Anterior cingulate cortex (tissue), 58 donors: ENCODE measurements at places on chromosomes 1 and 21.

DNA sequence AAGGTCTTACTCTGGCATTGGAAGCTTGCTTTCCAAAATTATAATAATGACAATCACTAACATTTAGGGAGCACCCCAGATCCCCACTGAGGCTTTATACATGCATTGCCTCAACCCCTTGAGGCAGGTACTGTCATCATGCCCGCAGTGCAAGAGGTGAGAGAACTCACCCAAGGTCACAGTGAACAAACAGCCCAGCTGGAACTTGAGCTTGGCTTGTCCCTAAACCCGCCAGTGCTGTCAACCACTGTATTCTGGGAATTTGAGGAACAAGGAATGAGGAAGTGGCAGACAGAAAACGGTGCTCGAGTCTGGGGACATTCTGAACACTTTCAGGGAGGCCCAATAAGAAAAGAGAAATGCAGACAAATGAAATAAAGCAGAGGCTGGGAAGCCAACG, 34.6 kb upstream of the TLR5 start:
- DNase-seq = no peak

- no peak for DNase-seq
Measured at GRCh38 chr1:165039996-165040395, 316.5 kb downstream of the LMX1A start.

GRCh38 chr1:47593013-47593568, 155.2 kb downstream of the FOXD2 start:
- DNase-seq = no peak

GRCh38 chr21:44792702-44793591, 8.7 kb downstream of the UBE2G2 start:
- DNase-seq = no peak

- no peak for DNase-seq
Measured at GRCh38 chr1:208791456-208791855, 547.3 kb upstream of the PLXNA2 start.

DNA sequence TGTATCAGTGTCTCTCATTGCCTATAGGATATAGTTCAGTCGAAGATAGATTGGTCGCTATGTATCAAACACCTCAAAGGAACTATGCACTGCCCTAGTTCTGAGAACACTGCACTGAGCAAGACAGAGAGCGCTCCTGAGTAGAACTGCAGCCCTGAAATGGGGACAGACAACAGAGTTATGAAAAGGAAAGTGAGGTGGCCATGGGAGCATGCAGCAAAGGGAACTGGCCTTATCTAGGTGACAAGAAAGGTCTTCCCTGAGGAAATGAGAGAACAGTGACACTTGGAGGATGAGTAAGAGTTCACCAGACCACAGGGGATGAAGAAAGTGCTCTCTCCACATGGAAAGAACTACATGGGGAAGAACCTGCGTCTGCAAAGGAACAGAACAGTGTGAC, 7.5 kb upstream of the G0S2 start:
- DNase-seq = no peak

DNA sequence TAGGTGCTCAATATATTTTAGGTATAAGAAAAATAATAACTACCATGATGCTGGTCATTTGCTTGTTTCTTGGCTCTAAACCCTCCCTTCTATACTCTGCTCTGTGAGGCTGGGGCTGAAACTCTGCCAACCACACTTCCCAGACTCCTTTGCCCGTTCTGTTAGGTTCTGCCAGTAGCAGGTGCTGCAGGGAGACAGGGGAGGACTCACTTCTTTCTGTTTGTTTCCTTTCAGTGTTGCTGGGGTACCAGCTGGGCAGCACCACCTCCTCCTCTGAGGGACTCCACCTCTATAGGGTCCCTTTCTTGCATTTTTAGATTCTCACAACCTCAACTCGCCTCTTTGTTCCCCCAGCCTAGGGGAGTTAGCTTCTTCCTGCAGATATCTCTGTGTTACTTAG, 17.0 kb upstream of the SH2D2A start:
- DNase-seq = no peak

- DNase-seq = no peak
Measured at GRCh38 chr1:76511558-76512179, 355.6 kb upstream of the ST6GALNAC5 start.

DNA sequence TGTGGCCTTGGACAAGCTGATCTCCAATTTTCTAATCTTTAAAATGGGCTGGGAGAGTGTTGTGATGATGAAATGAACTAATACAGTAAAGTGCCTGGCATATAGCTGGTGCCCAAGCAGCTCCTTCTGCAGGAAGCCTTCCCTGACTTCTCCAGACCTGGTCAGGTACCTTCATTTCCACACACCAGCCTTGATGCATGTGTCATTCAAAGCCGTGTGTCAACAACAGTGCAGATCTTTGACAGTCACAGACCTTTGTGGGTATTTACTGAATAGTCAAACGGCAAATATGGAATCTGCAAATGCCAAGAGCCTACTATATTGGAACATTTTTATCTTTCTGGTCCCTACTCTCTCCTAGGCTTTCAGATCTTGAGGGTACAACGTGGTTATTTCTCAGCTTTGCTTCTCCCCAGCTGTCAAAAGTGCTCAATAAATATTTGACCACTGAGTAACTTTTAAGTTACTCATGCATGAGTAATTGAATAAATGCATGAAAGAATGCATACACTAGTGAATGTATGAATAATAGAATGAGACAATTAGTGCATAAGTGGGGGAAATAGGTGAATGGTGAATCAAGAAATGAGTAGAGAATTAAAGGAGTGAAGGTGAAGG, 75.4 kb downstream of the MDM4 start:
- no peak for DNase-seq

DNA sequence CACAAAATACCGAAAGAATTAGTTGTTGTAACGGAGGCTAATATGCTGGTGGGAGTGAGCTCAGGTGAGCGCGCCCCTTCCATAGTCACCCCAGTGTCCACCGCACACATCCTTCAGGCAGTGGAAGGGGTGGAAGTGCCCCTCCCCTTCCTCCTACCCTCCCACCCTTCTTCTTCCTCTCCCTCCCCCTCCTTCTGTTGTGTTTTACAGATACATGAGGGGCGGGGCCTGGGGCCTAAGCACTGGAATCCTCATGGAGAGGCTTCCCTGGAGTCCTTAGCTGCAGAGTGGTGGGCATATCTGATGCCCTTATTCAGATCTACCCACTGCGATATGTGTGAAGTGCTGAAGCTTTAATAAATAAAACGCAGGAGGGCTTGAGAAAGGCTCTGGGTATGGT, 10.3 kb upstream of the ADARB1 start:
- DNase-seq = no peak

GRCh38 chr1:230105245-230105753, 38.3 kb downstream of the GALNT2 start:
- DNase-seq = no peak

GRCh38 chr1:7425771-7426170, 345.3 kb upstream of the VAMP3 start:
- DNase-seq = no peak

DNA sequence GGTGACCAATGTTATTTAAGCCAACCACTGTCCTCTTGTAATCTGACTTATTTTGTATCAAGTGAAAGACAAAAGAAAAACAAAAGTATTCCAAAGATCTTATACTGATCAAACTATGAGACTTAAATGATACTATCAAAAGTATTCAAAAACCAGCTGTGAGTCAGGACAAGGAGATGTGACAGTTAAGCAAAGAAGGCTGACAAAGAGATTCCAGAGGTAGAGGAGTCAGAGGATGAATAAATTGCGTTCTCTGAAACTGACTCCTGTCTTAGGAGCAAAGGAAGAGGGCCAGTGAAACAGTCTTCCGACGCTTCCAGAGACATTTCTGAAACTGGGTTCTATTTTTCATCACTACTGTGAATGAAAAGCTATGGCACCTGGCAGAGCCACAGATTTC, 20.9 kb downstream of the TMEM50B start:
- DNase-seq = no peak

- no peak for DNase-seq
Measured at GRCh38 chr1:116268211-116268610, 104.8 kb upstream of the ATP1A1 start.

DNA sequence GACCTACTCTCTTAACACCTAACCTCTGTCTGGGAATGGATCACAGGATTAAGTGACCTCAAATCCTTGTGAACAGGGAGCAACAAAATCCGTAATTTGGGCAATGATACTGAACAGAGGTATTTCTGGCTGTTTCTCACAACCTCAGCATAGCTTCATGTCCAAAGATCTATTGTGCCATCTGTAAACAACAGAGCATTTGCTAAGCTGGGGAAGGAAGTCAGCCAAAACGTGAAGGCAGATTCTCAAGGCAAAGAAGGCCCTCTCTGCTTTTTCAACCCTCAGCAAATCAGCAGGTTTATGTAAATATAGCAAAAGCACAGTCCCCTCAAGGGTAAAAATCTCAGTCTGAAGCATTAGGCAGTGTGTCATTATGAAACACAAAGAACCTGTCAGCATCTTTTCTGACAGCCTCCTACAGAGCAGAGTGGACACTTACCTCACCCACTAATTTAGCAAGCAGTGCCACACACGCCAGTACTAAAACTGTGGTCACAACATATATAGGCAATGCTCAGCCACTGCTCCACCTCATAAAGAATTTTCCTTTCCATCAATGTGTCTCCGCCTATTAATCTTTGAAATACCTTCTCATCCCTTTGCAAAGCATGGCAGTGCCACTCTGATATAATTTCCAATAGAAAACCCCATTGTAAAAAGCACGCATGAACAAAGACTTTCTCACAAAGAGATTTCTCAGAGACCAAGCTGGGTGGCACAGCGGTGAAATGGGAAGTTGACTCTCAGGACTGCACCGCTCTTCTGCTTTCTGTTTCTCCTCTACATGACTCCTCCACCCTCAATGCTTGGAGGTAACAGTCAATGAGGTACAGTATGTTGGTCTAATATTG, 188.0 kb downstream of the RERE start:
- no peak for DNase-seq

- no peak for DNase-seq
Measured at GRCh38 chr21:36412916-36413315, 27.7 kb downstream of the CHAF1B start.

GRCh38 chr1:226061841-226062557, 517 bp upstream of the H3-3A start:
- peak; percentile 83 for DNase-seq

- DNase-seq = no peak
Measured at GRCh38 chr1:81446000-81446669, 354.6 kb upstream of the ADGRL2 start.

GRCh38 chr1:156851779-156852417, 7.0 kb downstream of the INSRR start:
- no peak for DNase-seq

GRCh38 chr1:201903135-201903534, 14.4 kb downstream of the SHISA4 start:
- no peak for DNase-seq

DNA sequence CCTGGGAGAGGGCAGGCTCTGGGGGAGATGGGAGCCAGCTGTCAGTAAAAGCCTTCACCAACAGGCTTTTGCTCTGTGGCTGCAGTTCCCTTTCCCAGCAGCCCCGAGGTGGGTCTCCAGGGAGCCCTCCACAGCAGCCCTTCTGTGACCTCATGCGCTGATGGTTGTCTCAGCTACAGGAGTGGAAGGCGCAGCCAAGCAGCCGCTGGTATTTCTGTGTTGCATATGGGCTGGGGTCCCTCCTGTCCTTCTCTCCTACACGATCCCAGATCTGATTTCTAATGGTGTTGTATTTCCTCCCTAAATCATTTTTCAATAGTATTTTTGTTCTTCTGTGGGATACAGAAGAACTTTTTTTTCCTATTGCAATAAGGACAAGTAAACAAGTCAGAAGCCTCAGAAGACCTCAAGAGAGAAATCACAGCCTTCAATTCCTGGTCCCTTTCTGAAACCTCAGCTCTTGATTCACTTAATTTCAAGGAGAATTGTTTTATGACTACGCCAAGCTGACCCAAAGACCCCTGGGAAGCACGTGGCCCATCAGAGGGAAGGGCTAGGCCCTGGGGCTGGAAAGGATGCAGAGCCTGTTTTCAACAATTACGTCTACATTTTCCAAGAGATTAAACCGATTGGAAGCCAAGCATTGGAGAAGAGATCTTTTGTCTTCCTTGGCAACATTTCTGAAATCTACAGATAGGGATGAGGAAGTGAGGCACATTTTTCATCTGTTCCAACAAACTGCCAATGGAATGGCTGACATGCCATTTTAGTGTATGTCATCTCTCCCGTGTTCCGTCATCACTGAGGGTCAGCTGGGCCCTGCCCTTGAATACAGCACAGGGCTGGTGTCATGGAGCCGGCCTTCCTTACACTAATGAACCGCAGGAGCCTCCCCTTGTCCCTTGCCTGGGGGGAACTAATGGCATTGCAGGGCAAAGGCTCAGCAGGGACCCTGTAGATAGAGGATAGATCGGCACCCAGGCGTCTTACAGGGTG, 42.0 kb upstream of the SCCPDH start:
- no peak for DNase-seq

GRCh38 chr1:201116091-201116490, 3.9 kb upstream of the CACNA1S start:
- no peak for DNase-seq

DNA sequence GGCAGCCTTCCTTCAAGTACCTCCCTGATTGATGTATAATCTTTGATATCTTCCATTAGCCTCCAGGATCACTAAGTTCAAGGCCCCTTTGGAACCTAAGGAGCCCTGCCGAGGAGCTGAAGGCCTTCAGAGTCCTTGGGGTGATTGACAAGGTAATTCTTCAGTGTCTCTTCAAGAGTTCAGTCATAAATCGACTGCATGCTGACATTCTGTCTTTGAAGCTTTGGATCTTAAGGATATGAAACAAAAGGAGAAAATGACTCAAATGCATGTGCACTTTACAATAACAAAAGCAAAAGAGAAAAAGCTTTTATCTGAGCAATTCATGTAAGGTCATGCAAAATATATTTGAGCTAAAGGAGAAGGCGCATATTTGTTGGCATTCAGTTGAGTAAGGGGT, 125.3 kb downstream of the RPS6KC1 start:
- no peak for DNase-seq

- no peak for DNase-seq
Measured at GRCh38 chr1:232991238-232991637, 40.8 kb downstream of the NTPCR start.

DNA sequence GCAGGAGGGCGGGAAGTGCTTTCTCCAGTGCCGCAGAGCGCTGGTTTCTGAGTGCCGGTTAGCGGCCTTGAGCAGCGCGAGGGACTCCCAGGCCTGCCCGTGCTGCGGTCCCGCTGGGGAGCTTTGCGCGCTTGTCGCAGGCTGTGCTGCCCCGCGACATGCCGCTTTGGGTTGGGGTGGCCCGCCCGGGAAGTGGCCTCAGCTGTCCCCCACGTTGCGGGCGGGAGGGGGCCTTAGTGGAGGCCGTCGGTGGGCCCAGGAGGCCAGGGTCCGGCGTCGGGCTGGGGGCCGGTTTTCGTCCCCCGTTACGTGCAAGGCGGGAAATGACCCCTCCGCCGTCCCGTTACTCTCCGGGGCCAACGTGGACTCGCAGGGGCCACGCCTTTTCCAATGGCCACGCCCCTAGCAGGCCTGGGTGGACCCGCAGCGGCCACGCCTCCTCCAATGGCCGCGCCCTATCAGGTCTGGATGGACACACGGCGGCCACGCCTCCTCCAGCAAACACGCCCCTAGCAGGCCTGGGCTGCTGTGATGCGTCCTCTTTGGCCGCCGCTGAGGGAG, 977 bp upstream of the C1orf174 start:
- DNase-seq = peak; percentile 94

DNA sequence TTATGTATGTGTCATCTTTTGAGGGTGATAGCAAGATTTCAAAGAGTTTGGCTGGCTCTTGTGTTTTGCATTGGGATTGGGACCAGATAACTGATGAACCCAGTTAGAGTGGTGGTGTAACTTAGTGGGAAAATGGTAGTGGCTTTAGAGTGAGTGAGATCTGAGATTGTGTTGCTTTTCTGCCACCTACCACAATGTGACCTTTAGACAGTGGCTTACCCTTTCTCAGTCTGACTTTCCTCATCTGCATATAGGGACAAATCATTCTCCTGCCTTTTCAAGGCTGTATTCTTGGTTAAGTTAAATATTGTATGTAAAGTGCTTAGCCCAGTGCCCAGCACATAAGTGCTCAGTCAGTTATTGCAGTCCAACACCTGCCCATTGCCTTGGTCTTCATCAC, 31.3 kb downstream of the CENPF start:
- DNase-seq = no peak
